Activated T-helper 2 cell treated with anti-CD3 and anti-CD28 coated beads, Interferon-gamma antibody, Interleukin-2, Interleukin-4, amounts not matched to agents 10 μg/mL and 5 μg/mL and 100 μg/mL, durations not matched to agents 14 hours and 24 hours and 36 hours (primary cell): ENCODE measurements at places on chromosomes 11 and 22. TPM values are rescaled to one million over a fixed set of nuclear protein-coding genes. Genes with fewer than 3 reads are reported as not detected.

DNA sequence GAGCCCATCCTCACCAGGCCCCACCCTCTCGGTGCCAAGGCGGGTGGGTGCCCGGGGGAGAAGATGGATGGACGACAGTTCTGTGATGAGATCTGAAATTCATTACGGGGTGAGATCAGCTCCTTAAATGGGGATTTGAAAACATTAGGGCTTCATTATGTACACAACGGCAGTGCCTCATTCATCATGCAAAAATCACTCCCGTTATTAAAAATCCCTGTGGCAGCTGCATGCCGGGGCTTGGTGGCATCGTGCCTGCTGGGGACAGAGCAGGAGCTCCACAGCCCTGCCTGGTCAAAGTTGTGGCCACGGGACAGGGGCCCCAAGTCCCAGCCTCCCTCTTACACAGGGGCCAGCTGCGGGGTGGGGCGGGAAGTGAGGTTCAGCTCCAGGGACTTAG lies 20.2 kb downstream of the OTUB1 start:
- DNase-seq: no peak
- no peak overlapping the region for H3K27ac ChIP-seq
- H3K36me3 ChIP-seq: no peaks in the 10 kb centered on the region

The CHRM1 gene
- total RNA-seq: not detected in 2 replicates

DNA sequence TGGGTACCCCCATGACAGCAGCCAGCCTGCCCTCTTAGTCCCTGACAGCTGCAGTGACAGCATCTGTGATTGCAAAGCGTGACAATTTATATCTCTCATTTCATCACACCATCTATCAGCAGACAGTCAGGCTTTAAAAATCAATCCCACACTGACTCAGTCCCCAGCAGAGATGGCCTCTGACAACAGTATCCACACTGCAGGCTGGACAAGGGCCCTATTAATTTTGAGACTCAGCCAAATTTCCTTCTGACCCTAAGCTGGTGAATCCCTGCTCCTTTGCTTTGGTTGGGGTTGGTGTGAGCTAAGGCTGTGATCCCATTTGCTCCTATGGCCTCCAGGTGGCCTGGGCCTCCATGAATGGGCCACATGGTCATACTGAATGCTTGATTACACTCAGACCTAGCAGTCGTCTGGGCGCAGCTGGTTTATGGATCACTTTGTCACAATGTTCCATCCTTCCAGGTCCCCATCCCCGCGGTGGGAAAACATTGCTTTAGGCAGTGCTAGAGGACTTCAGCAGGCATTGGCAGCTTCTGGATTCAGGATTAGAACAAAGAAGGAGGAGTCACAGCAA lies 68.2 kb upstream of the B3GAT1 start:
- H3K4me3 ChIP-seq: no peak overlapping the region
- H3K36me3 ChIP-seq: no peaks in the 10 kb centered on the region
- no peak overlapping the region for H3K27ac ChIP-seq
- DNase-seq: no peak

The EFCAB6 gene
- total RNA-seq: 0.11 TPM in 1 of 2 replicates, not detected in the other

The F2 gene
- 0.11 TPM in 1 of 2 replicates, not detected in the other for total RNA-seq

DNA sequence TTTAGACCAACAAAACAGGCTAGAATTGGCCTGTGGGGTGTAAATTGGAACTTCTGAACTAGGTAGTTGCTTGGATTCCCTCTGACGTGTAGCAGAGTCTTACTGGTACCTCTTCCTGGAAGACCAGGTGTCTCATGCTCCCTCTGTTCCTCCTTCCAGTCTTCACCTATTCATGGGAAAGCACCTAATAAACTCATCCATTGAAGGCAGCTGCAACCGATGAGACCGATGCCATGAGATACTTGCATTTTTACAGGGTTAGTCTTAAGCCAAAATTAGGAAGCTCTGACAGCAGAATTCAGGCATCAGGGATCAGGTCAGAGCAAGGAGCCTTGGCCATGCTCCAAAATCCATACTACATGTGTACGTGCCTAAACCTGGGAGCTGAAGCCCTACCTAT lies 13.2 kb upstream of the HEPHL1 start:
- no peak for DNase-seq
- H3K27me3 ChIP-seq: no peaks in the 10 kb centered on the region
- H3K27ac ChIP-seq: no peak overlapping the region
- H3K4me3 ChIP-seq: no peak overlapping the region
- no peaks in the 10 kb centered on the region for H3K36me3 ChIP-seq
- H3K4me1 ChIP-seq: no peaks in the 10 kb centered on the region

- peak overlapping the region; percentile 90 for H3K4me3 ChIP-seq
- H3K27me3 ChIP-seq: no peaks in the 10 kb centered on the region
- peaks cover 74% of the 10 kb centered on the region for H3K4me1 ChIP-seq
- peak overlapping the region; percentile 95 for H3K27ac ChIP-seq
- H3K36me3 ChIP-seq: peaks cover 40% of the 10 kb centered on the region
These were observed 3.8 kb downstream of the APOL3 start for GRCh38 chr22:36156515-36157419.

- no peak overlapping the region for H3K27ac ChIP-seq
- H3K4me1 ChIP-seq: peaks cover 6% of the 10 kb centered on the region
- peaks cover 5% of the 10 kb centered on the region for H3K27me3 ChIP-seq
- no peak for DNase-seq
- H3K4me3 ChIP-seq: no peak overlapping the region
These were observed 17.3 kb downstream of the MS4A6A start for GRCh38 chr11:60165538-60165937.

DNA sequence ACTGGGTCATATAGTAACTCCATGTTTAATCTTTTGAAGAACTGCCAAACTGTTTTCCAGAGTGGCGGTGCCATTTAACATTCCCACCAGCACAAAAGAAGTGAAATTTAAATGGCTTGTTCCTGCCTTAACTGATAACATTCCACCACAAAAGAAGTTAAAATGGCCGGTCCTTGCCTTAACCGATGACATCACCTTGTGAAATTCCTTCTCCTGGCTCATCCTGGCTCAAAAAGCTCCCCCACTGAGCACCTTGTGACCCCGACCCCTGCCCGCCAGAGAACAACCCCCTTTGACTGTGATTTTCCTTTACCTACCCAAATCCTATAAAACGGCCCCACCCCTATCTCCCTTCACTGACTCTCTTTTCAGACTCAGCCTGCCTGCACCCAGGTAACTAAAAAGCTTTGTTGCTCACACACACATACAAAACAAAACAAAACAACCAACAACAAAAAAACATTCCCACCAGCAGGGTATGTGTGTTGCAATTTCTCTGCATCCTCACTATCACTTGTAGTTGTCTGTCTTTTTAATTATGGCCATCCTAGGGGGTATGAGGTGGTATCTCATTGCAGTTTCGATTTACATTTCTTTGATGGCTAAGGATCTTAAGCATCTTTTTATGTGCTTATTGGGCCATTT lies 109.0 kb downstream of the FAR1 start:
- no peaks in the 10 kb centered on the region for H3K4me1 ChIP-seq
- H3K36me3 ChIP-seq: no peaks in the 10 kb centered on the region
- H3K27me3 ChIP-seq: peaks cover 28% of the 10 kb centered on the region
- DNase-seq: no peak

- H3K27me3 ChIP-seq: no peaks in the 10 kb centered on the region
- no peak for DNase-seq
- H3K27ac ChIP-seq: no peak overlapping the region
- no peaks in the 10 kb centered on the region for H3K4me1 ChIP-seq
- no peak overlapping the region for H3K4me3 ChIP-seq
These were observed 53.2 kb downstream of the TSPAN18 start for GRCh38 chr11:44779736-44780520.

- H3K4me3 ChIP-seq: no peak overlapping the region
- DNase-seq: no peak
- no peaks in the 10 kb centered on the region for H3K27me3 ChIP-seq
- H3K27ac ChIP-seq: no peak overlapping the region
These were observed 215.5 kb downstream of the ARHGAP42 start for GRCh38 chr11:100902454-100903141.

DNA sequence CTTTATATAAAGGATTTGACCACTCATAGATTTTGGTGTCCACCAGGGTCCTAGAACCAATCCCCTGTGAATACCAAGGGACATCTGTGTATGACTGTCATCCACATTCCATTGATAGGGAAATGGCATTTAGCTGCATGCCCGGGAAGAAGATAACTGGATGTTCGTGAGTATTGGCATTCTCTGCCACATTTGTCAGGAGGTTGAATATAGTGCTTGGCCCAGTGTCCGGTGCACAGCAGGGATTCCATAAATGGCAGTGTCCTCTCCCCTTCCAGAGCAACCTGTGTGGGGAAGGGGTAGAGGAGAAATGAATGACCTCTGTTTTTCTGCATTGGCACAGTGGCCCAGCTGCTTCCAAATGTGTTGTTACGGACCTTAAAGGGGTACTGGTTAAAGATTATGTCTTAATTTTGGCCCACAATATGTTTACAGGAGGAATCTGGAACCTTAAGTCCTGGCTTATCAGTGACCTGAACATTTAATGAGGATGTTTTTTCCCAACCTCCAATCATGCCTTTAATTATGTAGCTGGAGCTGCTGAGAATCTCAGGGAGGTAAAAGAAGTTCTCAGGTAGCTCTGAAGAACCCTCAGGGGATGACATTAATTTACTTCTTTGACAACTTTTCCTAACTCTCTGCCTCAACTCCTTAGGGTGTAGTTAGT lies 33.6 kb upstream of the OR4B1 start:
- H3K4me1 ChIP-seq: no peaks in the 10 kb centered on the region
- DNase-seq: no peak
- no peak overlapping the region for H3K27ac ChIP-seq
- H3K36me3 ChIP-seq: no peaks in the 10 kb centered on the region
- H3K27me3 ChIP-seq: peaks cover 2% of the 10 kb centered on the region

The ACTN3 gene
- 0.07 and 0.14 TPM in 2 replicates for total RNA-seq

DNA sequence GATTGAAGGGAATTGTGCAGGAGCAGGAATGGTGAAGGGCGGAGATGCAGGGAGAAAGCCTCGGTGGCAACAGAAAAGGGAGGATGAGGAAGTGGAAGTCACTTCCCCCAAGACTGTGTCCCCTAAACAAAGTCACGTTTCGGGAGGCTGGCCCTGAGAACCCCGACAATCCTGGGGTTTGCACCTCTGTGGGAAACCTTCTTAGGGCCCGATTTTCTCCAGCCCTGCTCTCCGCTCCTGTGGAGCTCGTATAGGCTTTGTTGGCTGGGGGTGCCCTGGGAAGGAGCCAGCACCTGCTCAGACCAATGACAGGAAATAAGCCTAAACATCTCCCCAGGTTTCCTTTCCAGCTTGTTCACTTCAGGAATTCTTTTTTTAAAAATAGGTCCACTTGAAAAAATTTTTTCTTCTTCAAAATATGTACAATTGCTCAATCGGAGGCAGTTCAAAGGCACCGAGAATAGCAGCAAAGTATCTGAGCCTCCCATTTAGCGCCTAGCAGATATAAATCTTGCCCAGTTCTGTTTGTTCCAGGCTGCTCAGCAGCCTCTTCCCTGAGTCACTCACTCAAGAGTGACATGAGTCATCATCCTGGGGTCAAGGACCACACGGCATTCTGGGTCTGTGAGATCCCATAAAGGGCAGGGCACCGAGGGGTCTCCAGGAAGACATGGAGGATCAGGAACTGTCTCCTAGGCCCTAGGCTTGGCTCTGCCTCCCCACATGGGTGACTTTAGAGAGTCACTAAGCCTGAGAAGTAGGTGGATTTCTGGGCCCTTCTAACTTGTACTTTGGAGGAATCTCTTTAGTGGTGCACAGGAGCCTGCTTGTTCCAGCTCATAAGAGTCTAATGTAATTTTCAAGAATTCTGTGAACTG lies 34.0 kb downstream of the IRAG1 start:
- DNase-seq: no peak
- no peaks in the 10 kb centered on the region for H3K36me3 ChIP-seq
- H3K4me3 ChIP-seq: no peak overlapping the region
- peaks cover 31% of the 10 kb centered on the region for H3K4me1 ChIP-seq

DNA sequence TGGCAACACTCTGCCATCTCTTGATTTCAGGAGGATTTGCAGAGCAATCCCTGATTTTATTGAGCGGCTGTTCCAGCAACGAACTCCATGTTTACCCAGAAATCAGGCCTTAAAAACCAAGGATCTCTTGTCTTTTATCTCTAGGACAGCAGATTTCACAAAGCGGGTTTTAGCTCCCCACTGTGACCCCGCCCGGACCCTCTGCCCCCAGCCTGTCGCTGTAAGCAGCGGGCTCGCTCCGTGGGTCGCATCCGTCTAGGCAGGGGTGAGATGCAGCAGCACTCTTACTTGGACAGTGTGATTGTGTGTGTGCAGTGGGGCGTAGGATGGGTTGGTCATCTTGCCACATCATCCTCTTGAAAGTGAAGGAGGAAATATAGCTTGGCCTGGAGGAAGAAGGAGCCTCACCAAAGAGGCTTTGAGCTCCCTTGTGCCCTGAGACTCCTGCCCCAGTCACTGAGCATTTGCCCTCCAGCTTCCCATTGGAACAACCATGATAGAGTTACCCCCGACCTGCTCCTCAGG lies 189.2 kb upstream of the TBCEL start:
- peaks cover 14% of the 10 kb centered on the region for H3K27me3 ChIP-seq
- H3K4me3 ChIP-seq: no peak overlapping the region
- H3K4me1 ChIP-seq: peaks cover 18% of the 10 kb centered on the region
- DNase-seq: no peak

The OR4D9 gene
- not detected in 2 replicates for total RNA-seq

DNA sequence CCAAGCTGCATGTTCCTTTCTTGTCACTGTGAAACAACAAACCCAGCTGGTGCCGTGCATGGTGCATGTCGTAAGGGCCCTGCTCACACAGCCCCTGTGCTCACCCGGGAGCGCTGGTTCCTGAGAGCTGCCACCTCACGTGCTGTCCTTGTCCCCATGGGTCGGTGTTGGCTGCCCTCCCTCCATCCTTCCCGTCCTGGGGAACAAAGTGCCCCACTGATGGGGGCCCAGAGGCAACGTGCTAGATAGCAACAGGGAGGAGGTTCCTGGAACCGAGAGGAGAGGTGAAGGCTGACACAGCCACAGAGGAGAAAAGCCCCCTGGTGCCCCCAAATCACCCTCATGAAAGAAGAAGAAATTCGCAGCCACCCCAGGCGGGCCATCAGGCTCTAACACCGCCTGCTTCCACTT lies 56.6 kb upstream of the SLC22A12 start:
- no peak overlapping the region for H3K27ac ChIP-seq
- H3K36me3 ChIP-seq: no peaks in the 10 kb centered on the region
- H3K4me3 ChIP-seq: no peak overlapping the region
- peaks cover 22% of the 10 kb centered on the region for H3K27me3 ChIP-seq

DNA sequence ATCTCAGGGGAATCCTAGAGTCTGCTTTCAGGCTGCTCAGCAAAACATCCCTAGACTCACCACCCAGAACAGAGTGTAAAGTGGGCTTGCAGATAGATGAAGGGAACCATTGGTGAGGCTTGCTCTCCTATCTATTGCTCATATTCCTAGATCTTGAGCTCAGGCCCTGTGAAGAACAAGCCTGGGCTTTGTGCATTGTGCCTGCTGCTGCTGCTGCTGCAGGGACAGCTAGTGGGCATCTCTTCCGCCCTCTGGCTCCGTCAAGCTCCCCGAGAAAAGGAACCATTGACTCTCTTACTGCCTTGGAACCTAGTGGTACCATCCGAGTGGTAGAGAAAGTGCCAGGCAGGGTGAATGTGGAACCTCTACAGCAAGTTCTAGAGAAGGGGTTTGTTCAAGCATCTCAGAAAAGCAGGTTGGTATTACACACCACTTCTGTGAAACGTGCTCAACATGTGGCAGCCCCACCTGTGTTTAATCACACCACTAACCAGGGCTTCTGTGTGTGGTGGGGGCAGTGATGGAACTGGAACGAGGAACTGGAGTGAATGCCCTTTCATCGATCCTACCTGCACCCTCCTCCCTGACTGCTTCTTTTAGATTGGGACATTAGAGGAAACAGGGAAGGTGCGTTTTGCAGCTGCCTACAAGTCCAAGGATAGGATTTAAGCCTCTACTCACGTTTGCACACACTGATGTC lies 4.4 kb downstream of the BACE1-AS start:
- DNase-seq: no peak

- no peaks in the 10 kb centered on the region for H3K27me3 ChIP-seq
- no peak overlapping the region for H3K27ac ChIP-seq
- H3K4me3 ChIP-seq: no peak overlapping the region
- peaks cover 26% of the 10 kb centered on the region for H3K4me1 ChIP-seq
- no peak for DNase-seq
- H3K36me3 ChIP-seq: peaks cover 72% of the 10 kb centered on the region
These were observed 19.6 kb downstream of the THAP12 start for GRCh38 chr11:76361374-76361773.
